ENCODE measurements at places on chromosomes 12 and 14.
A peak's percentile ranks its signal among the peaks of the same experiment; 100 is the strongest.

GRCh38 chr12:78101946-78102635, 271.4 kb downstream of the NAV3 start:
- DNase-seq: no peak

- no peak for DNase-seq
Measured at GRCh38 chr14:91405724-91406435, 11.7 kb downstream of the CCDC88C start.

GRCh38 chr12:95548056-95548538, 3.2 kb downstream of the USP44 start:
- DNase-seq: no peak

DNA sequence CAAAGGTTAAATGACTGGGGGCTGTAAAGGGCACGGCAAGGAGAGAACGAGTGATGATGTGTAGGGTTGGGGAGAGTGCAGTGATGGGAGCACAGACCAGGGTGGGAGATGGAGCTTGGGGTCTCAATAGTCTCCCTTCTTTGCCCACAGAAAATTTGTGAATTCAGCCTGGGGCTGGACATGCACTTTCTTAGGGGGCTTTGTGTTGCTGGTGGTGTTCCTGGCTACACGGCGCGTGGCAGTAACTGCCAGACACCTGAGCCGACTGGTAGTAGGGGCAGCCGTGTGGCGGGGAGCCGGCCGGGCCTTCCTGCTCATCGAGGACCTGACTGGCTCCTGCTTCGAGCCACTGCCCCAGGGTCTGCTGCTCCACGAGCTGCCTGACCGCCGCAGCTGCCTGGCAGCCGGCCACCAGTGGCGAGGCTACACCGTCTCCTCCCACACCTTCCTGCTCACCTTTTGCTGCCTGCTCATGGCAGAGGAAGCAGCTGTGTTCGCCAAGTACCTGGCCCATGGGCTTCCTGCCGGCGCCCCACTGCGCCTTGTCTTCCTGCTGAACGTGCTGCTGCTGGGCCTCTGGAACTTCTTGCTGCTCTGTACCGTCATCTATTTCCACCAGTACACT, 1.7 kb downstream of the FITM1 start:
- DNase-seq: no peak

- DNase-seq: no peak
Measured at GRCh38 chr14:35504260-35504659, 29.7 kb upstream of the INSM2 start.

DNA sequence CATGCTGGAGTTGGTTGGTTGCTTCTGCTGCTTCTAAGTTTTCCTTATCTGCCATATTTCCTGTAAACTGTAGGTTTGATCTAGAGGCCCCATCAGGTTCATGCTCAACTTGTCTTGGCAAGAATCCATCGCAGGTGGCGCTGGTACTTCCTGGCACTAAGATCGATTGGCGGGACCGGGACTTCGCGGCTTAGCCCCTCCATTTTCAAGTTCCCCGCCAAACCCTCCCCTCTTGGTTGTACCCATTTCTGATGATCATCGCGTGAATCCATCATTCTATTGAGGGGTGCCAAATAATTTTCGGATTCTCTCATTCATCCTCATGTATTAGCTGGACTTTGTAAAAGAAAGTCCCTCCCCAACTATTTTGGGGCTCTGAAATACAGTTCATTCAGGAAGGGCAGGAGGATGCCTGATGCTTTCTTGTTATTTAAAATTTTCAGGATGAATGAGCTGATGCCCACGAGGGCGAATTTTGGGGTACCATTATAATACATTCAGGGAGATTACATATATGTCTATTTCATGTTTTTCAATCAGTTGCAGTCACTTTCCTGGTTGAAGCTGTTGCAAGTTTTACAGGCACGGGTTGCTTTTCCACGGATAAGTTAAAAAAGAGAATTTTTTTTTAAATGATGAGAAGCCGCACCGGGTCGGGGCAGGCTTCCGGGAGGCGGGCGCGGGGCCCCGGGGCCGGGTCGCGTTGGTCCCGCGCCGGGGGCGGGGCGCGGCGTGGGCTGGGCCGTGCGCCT, 395 bp upstream of the BRI3BP start:
- no peak for DNase-seq

DNA sequence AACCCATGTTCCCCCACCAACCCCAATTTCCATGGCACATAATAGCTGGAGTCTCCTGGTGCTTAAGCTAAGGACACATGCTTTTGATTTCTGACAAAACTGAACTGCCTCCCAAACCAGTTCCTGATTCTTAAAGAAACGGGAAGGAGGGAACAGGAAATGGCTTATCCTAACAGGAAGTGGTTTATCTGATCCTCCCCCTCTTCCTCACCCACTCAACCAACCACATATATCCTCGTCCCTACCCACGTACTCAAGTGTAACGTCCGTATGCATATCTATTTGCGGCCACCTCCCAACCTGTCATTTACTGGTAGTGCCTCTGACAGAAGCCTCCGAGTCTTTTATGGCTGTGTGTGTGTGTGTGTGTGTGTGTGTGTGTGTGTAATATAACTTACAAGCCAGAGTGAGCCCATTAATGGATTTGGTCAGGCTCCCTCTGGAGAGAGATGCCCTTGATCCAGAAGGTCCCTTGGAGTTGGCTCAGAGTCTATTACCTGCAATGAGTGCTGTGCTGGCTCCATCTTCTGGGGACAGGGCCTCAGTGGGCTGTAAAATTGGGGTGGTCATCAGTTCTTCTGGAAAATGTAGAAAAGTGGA, 7.7 kb downstream of the DAZAP2 start:
- DNase-seq: no peak

GRCh38 chr12:6724409-6724797, 557 bp downstream of the COPS7A start:
- no peak for DNase-seq

DNA sequence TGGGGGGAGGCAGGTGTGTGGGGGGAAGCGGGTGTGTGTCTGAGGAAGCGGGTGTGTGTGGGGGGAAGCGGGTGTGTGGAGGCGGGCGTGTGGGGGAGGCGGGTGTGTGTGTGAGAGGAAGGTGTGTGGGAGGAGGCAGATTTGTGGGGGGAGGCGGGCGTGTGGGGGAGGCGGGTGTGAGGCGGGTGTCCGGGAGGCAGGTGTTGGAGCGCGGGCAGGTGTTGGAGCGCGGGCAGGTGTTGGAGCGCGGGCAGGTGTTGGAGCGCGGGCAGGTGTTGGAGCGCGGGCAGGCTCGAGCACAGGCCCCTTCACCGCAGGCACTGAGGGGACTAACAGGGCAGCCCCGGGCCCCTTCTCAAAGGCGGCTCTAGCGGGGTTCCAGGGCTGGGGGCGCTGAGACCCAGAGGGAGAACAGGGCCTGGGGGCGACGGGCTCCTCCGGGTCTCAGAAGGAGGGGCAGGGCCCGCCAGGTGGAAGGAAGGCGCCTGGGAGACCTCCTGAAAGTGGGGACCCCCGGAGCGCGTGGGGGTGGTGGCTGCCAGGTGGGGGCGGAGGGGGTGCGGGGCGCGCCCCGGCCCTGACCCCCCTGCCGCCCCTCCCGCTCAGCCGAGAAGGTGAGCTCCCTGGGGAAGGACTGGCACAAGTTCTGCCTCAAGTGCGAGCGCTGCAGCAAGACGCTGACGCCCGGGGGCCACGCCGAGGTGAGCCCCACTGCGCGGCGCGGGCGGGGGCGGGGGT, 3.2 kb downstream of the CRIP2 start:
- no peak for DNase-seq

GRCh38 chr12:128872303-128872702, 19.0 kb downstream of the GLT1D1 start:
- DNase-seq: no peak

DNA sequence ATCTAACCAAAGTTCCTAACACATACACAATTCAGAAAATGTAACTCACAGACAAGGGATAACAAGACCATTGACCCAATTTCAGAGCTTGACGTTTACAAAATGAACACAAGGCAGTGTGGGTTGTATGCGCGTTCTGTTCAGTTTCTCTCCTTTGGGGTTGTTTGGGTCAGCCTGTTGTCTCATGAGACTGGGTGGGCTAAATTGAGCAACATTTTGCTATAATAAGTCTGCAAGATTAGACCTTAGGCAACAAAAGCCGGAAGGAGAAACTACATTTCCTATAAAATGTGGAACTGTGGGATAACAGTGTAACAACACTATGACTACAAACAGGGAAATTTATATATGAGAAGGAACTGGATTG, 18.8 kb upstream of the LTA4H start:
- DNase-seq: no peak

GRCh38 chr14:96047101-96047500, 7.9 kb downstream of the C14orf132 start:
- no peak for DNase-seq

DNA sequence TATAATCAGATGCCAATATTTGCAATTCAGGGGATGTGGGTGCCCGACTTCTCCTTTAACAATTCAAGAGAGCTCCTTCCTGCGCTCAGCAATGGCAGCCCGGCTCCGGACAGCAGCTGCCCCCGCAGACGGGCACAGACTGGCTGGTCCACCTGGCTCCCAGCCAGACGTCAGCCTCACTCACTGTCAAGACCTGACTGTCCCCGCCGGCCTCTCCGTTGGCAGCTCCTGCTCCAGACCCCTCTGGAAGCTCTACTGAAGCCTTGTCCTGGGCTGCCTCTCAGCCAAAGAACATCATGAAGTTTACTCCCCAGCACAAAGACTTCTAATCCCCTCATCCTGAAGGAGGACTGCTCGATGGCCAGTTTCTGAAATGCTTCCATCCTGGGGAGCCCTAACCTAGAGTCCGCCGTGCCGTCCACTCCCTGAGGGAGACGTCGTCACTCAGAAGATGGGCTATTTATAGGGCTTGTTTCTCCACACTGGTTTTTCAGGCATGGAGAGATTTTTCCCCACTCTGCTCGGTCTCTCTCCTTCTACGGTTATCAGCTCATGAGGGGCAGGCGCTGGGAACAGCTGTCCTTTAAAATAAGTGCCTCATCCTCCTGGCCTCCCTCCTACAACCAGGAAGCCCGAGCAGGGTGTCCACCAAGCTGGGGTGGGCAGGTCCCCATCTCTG, 126.2 kb downstream of the RFLNA start:
- DNase-seq: no peak

DNA sequence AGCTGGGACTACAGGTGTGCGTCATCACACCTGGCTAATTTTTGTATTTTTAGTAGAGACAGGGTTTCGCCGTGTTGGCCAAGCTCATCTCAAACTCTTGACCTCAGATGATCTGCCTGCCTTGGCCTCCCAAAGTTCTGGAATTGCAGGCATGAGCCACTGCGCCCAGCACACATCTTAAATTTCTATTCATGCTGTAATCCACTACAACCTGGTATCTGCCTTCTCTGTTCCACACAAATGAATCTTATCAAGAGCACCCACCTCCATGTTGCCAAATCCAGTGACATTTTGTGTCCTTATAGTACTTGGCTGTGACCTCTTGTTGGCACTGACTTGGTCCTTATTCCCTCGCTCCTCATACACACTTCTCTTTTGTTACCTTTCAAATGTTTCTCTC, 5.8 kb upstream of the BICD1 start:
- DNase-seq: no peak

GRCh38 chr12:15534874-15535273, 212.6 kb downstream of the PTPRO start:
- DNase-seq: no peak

GRCh38 chr14:68576496-68577244, 216.2 kb downstream of the ZFP36L1 start:
- DNase-seq: no peak

DNA sequence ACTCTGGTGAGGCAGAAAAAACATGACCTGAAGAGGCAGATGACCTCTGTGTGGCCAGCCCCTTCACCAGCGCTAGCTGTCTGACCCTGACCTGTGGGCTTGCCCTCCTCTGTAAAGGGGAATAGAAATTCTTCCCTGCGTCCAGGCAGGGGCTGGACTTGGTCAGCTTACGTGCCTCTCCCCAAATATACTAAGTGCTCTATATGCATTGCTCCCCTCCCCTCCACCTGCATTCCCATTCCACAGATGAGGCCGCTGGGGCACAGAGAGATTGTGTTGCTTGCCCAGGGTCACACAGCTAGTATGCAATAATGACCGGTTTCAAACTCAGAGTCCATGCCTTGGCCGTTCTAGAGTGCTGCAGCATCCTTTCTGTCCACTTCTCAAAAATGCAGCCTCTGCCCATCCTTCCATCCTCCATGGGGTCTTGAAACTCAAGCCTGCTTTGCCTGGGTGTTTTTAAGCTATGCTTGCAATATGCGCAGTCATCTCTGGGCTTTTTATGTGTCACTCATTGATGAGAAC, 303.9 kb downstream of the CACNA1C start:
- DNase-seq: no peak

DNA sequence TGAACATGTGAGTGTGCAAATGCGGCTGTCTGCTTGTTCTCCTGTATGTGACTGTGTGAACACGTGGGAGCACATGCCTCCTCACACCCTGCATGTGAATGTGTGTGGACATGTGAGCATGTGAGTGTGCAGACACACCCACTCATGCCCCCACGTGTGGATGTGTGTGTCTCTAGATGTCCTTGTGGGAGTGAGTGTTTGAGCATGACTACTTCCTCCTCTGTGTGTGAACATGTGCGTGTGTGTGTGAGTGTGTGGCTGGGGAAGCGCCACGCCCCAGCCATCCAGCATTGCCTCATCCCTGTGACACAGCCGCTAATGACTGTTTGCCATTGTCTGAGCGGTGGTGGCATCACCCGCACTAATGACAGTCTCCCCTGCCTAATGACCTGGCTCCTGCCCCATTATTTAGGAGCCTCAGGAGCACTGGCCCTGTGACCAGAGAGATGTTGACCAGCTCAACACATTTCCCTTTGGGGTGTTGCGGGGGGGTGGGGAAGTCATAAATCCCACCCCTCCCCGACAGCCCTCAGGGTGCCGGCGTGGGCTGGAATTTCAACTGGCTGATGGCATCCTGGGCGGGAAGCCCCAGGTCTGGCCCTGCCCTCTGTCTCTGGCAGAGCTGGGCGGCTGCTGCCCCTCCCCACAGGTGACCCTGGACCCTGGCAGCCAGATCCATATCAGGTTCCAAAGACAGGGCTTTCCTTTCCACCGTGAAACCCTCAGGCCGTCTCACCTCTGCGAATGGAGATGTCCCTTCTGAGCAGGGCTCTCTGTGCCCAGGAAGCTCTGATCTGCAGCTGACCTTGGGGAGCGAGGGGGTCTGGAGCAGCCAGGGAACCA, 11.5 kb upstream of the KRT80 start:
- DNase-seq: no peak

GRCh38 chr14:75181293-75182062, 5.1 kb upstream of the TMED10 start:
- no peak for DNase-seq

- DNase-seq: peak; percentile 88
Measured at GRCh38 chr12:51371295-51371953, 19.8 kb downstream of the GALNT6 start.

DNA sequence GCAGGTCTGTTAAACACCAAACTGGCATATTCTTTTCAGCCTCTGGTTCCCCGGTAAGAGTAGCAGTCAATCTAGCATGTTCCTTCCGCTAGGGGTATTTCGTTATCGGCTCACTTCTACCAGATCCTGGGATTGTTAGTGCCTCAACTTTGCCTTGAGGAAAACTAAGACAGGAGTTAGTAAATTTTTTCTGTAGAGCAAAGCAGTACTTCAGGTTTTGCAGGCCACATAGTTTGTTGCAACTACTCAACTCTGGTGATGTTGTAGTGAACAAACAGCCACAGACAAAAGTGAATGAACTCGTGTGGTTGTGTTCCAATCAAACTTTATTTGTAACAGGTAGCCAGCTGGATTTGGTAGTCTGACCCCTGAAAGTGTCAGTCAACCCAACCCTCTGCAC, 6.3 kb upstream of the CDH24 start:
- no peak for DNase-seq

Measured in amniotic stem cell (primary cell).